ENCODE measurements at places on chromosomes 7 and 10.

DNA sequence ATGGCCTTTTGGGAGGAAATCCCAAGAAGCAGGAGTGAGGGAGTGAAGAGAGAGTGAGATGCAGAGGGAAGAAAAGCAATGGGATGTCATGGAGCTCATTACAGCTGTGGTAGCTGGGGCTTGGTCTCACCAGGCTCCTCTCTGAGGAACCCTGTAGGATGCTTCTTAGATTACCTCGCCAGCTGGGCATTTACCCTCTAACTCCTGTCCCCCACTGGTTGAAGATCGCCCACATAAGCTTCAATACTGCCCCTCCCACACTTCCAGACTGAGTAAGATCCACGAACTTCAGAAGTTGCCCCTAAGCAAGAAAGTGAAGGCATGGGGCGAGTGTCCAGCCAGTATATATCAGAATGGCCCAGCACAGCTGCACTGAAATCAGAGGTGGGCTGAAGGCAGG, 58.1 kb upstream of the SLC35B4 start:
- DNase-seq, result no peak

GRCh38 chr10:27190508-27190907, 35.4 kb downstream of the MASTL start:
- DNase-seq, result no peak

DNA sequence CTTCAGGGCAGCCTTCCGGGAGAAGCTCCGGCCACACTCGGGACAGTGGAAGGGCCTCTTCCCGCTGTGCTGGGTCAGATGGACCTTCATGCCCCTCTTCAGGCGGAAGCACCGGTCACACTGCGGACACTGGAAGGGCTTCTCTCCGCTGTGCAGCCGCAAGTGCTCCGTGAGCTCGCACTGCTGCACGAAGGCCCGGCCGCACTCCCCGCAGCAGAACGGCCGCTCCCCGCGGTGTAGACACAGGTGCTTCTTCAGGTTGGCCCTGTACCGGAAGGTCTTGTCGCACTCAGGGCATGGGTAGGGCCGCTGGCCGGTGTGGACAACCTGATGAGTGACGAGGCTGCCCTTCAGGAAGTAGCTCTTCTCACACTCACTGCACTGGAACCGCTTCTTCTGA, 14.2 kb upstream of the ZNF786 start:
- DNase-seq, result no peak

DNA sequence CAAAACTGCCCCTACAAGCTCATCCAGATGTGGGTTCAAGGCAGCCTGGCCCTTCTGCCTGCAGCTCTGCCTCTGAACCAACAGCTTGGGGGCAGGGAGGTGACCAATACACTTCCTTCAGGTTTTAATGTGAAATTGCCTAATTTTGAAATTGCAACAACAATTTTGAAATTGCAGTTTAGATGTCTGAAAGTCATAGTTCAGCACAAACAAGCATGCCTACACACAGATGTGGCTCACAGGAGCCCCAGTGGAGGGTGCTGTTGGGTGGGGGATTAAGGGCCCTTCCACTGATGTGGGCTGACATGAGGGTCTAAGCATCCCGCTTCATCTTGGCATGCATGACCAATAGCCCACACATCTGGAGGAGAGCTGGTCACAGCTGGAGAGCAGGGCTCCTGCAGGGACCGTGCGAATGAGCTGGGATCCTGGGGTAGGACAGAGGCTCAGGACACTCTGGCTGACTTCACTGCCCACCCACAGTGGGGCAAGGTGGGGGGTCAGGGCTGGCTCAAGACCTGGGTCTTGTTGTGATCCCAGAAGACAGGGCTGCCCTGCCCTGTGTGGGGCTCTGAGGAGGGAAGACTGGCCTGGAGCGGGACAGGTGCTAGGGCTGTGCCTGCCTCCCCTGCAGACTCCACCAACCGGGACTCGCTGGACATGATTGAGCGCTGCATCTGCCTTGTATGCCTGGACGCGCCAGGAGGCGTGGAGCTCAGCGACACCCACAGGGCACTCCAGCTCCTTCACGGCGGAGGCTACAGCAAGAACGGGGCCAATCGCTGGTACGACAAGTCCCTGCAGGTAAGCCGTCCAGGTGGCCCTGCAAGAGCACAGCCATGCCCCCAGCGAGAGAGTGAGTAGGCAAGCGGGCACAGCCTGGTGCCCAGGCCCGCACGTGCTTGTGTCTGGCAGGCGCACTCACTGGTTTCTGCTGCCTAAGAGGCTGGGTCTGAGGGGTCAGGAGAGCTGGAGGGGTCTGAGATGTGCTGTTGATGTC, 32.3 kb downstream of the CHAT start:
- DNase-seq, result no peak

DNA sequence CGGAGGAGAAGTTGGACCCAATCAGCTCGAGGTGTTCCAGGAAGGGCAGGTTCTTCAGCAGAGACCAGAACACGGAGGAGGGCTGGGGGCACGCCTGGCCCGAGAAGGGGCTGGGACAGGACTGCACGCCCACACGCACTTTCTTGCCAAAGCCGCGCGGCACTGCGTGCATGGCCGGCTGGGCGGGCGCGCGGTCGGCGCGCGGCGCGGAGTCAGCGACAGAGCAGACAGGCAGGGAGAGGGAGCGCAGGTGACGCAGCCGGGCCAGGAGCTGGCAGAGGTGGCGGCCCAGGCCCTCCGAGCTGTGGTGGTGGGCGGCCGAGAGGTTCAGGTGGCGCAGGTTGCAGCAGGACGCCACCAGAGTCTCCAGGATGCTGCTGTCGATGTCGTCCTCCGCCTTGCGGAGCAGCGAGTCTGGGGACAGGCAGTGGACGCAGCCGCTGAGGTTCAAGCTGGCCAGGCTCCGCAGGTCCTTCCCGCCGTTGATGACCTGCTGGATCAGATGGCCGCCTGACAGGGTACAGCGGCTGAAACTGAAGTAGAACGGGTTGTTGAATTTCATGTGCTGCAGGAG, 77.2 kb upstream of the TNRC18 start:
- DNase-seq, result no peak

GRCh38 chr10:69730251-69731156, 71.2 kb upstream of the COL13A1 start:
- no peak for DNase-seq

GRCh38 chr10:30591249-30591670, 38.3 kb downstream of the LYZL2 start:
- DNase-seq, result peak; percentile 19

GRCh38 chr7:115340828-115341227, 418.9 kb downstream of the MDFIC start:
- no peak for DNase-seq

- DNase-seq, result no peak
These were observed 507.9 kb upstream of the NRG3 start for GRCh38 chr10:81367132-81367531.

DNA sequence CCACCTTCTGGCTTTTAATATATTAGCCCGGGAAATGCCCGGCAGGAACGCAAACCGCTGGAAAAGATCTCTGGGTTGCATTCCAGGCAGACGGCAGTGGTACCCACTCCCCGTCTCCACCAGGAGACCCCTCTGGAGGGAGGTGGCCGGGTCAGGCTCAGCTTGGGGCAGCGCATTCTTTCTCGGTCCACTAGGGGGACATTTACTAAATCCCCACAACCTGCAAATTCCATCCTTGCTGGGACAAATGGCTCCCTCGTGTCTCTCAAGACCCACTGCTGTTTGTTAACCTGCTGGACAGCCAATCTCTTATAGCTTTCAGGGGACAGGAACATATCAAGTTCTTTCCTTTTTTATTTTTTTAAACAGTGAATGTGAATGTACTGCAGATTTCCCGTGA, 45.8 kb upstream of the CARD11 start:
- no peak for DNase-seq

Measured in NCI-H1105 treated with DMSO at 0.1 percent for 48 hours (cell line).